ENCODE measurements at places on chromosomes 5 and 9. TPM values are rescaled to one million over a fixed set of nuclear protein-coding genes. Genes with fewer than 3 reads are reported as not detected.

The AK8 gene
- 0.32 TPM for total RNA-seq

The ZNF658 gene
- total RNA-seq = 3.9 TPM

The NTRK2 gene
- total RNA-seq = not detected

The PCDHGA12 gene
- 15.5 TPM for total RNA-seq

The DMRTA1 gene
- 0.32 TPM for total RNA-seq

The DRD1 gene
- under 0.01 TPM for total RNA-seq

The SYK gene
- total RNA-seq = not detected

The ADGRD2 gene
- total RNA-seq = not detected

All from fibroblast of villous mesenchyme (primary cell).